CD4-positive, alpha-beta T cell treated with Interleukin-4 for 1 hour (primary cell): ENCODE measurements at places on chromosomes 1 and 21.

DNA sequence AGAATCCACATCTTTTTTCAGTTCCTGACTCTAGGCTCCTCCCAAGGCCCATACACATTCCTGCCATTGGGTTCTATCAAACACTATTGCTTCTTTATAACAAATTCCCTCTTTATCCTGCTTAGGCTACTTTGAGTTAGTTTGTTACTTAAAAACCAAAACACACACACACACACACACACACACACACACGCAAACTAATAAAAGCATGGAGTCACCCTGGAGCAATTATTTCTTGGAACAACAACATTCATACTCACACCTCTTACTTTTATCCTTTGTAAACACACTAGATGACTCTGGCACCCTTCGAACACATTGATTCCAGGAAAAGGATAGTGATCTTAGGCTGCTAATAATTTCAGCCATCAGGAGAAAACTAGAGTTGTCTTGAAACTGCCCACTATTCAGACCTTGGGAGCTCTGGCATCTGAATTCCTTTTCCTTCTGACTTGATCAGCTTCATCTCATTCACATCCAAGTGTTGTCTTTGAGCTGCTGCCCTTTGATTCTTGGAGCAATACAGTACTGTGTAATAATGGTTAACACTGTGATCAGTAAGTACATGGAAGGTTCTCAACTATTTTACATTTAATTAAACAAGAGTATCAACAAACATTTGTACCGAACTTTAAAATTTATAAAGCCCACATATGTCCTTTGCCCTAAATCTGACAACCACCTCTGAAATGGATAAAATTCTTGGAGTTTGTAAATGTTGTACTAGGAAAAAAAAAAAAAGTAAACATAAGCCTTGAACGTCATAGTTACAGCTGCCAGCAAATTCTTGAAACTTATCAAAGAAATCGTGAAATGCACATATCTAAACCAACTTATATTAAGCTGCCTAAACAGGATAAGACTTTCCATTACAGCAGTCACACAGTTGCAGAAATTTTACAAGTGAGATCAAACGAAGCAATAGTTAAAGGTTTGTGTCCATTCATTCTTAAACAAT, 2.8 kb upstream of the SEC22B start:
- no peak for DNase-seq

GRCh38 chr1:236823559-236823958, 28.5 kb downstream of the MTR start:
- no peak for DNase-seq

DNA sequence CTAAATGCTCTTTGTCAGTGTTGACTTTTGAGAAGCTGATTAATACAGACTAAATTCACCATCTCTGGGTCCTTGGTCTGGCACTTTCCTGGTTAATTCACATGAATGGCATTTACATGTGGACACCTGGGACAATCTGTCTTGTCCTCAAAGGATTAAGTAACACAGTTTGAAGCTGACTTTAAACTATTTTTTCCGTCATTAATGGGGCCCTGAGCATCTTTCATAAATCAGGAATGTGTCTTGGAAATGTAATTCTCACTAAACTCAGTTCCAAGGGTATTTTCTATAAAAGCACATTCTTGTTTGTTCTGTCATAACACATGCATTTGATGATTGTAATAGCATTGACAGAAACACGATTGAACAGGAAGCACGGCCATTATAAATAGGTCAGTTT, 26.7 kb upstream of the NBL1 start:
- DNase-seq = no peak

DNA sequence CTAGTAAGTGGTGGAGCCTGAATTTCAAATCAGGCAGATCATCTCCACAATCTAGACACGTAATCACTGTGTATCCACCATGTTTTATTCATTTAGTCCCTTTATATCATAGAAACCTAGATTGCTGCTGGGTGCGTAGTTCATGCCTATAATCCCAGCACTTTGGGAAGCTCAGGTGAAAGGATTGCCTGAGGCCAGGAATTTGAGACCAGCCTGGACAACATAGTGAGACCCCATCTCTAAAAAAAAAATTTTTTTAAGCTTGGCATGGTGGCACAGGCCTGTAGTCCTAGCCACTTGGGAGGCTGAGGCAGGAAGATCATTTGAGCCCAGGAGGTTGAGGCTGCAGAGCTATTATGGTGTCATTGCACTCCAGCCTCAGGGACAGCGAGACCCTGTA, 10.1 kb downstream of the MED18 start:
- no peak for DNase-seq

- no peak for DNase-seq
Observed at GRCh38 chr1:24954631-24955030, 24.6 kb upstream of the RUNX3 start.

DNA sequence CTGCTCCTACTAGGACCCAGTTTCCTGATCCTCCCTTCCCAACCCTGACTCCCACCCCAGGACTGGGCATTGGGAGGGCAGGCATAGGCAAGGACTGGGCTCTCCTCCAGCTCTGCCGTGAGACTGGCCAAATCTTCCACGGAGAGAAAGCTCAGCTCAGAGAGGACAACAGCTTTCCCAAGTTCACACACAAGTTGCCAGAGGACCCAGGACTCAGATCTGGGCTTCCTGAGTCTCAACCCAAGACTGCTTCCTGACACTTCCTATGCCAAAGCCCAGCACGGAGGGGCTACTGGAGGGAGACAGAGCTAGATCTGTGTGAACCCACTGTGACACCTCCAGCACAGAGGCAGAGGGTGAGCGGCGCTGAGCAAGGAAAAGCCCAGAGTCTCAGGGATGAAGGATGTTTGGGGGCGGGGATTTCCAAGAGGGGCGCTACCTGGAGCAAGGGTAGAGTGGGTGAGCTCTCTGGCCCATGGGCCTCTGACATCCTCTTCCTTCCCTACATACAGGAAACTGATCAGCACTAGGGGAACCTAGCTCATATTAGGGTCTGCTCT, 7.1 kb downstream of the PDZK1IP1 start:
- no peak for DNase-seq

GRCh38 chr1:53075761-53076163, 13.7 kb downstream of the PODN start:
- no peak for DNase-seq

GRCh38 chr1:40064797-40065499, 24.4 kb downstream of the CAP1 start:
- DNase-seq = peak; percentile 43

- DNase-seq = no peak
Observed at GRCh38 chr21:19999369-20000272, 998.6 kb upstream of the NCAM2 start.

GRCh38 chr1:84271441-84272151, 29.9 kb upstream of the SAMD13 start:
- DNase-seq = no peak

DNA sequence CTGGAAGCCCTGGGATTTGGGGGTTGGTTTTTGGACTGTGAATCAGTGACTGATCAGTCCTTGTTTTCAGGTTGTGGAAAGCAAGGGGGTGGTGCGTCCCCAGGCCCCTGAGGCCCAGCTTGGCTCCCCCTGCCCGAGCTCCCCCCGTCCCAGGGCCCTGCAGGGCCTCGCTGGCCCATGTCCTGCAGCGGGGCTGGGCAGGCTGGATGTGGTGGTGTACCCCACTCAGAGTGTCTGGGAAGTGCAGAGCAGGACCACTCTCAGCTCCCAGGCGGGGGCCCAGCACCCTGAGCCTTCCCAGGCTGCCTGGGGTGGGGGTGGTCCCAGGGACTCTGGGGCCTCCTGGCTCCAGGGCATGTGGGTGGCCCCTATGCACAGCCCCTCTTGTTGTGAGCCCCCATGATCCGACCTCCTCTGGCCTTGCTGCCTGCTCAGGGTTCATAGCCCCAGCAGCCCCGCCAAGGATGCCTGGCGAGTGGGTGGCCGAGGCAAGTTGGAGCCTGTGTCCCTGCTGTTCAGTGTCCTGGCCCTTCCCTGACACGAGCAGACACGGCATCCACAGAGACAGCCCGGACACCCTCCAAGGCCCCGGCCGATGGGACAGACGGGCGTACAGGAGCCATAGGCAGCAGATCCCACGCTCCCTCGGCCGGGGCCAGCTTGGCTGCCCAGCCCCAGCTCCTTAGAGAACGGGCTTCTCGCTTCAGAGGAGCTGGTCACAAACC, 37.9 kb downstream of the SLX9 start:
- DNase-seq = no peak

DNA sequence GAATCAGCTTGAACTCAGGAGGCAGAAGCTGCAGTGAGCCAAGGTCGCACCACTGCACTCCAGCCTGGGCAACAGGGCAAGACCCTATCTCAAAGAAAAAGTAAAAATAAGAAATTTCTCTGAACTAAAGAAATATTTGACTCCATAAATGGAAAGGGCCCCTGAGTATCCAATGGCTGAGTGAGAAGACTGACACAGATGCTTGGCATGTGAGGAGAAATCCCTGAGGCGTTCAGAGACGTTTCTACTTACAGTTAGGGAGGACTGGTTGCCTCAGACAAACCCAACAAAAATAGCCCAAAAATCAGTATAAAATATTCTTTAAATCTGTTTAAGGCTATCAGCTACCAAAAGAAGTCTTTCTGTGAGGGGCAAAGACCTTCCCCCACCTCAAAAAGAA, 3.0 kb upstream of the SUMO3 start:
- DNase-seq = no peak

- DNase-seq = no peak
Observed at GRCh38 chr1:89261926-89262515, 10.6 kb downstream of the GBP5 start.

DNA sequence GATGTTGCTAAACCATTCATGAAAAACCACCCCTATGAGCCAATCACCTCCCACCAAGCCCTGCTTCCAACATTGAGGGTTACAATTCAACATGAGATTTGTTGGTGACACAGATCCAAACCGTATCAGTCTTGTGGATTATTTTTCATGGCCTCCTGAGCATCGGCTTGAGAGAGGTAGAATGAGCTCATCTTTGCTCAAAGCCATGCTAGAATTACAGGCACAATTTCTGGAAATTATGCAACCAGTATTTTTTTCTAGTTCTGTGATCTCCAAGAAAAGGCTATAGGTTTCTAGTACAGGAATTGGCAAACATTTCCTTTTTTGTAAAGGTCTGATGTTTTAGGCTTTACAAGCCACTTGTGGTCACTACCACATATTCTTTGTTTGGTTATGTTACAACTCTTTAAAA, 219.4 kb downstream of the DUSP10 start:
- DNase-seq = no peak

DNA sequence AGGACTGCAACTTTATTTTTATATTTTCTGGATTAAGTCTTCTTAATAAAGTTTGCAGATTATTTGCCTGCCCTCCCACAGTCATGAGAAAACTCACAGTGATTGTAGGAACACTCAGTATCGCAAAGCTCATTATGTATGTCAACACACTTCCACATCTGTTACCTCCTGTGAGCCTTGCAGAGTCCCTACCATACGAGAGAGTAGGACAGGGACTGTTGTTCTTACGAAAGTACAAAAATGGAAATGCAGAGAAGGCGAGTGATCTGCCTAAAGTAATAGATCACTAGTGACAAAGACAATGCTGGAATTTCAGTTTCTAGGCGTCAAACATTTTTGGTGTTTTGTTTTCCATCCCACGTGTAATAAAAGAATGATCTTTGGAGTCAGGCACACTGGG, 131.7 kb downstream of the SYT2 start:
- DNase-seq = no peak

- no peak for DNase-seq
Observed at GRCh38 chr1:206653715-206654459, 18.6 kb downstream of the DYRK3 start.

DNA sequence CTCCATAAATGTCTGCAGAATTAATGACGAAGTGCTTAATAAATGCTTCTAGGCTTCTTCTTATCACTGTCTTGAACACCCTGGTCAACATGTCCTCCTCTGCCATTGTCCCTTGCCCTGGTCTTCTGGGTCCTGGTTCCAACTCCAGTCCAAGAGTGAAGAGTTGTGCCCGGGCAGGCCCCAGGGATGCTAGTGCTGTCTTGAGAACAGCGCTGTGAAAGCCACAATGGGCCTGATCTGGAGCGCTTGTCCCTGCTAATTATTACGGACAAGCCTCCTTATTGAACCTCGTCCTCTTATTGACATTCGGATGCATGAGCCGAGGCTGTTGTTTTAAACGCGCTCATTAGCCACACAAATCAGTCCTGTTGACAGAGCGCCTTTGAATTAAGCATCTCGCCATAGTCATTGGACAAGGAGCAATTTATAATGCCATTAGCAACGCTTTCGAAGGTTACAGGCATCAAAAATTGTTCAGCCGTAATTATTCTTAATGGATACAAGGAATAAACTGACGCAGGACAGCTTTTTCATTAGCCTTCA, 211.6 kb upstream of the POU3F1 start:
- no peak for DNase-seq

DNA sequence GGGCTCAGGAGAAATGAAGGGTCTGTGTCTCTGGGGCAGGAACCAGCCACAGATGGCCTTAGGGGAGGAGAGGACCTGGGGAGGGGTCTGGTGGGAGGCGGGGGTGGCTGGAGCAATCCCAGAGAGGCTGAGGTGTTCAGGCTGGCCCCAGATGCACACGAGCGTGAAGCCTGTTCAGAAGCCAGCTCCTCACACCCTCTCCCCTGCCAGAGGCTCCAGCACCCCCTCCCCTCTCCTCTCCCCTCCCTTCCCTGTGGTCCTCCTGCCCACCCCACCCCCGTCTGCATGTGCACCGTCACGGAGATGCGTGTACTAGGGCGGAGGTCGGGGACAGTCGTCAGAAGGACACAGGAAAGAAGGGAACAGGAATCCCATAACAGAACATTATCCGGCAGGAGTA, 115.0 kb upstream of the COL6A1 start:
- DNase-seq = no peak

DNA sequence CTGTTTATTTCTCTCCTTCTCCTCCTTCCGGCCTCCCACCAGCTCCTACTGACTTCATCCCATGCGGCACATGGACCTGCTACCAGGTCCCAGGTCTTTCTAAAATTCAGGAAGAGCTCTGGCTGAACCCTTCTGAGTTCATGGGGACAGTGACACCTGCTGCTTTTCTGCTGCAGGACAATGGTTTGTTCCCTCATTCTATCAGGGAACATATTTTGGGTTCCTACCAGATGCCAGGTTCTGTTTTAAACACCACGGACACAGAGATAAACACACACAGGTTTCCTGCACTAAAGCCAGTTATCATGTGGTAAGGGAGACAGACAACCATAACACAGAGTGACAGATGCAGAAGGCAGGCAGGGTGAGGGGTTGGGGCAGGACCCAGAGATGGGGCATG, 114.0 kb upstream of the RAB4A start:
- DNase-seq = no peak

GRCh38 chr1:189774721-189775287, 702.9 kb downstream of the BRINP3 start:
- DNase-seq = no peak

DNA sequence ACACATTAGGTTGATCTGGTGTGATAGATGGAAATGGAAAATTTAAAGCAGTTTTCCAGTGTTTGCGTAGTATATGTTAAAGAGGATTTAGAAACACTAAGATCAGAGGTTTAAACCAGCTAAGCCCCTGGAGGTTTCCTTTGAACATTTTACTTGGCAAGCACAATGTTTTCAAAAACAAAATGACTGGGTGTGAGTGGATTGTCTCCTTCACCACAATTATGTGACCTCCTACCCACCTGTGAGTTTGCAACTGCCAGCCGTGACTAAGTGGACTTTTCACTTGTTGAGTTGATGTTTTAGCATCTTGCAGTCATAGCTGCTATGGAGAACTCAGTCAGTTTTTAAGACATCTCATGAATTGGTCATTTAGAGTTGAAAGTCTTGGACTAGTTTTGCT, 4.7 kb downstream of the CCDC190 start:
- DNase-seq = no peak
